ENCODE measurements at places on chromosomes 16 and 17.

GRCh38 chr17:59668816-59669215 is 38.4 kb downstream of the PTRH2 start:
- no peak for DNase-seq

DNA sequence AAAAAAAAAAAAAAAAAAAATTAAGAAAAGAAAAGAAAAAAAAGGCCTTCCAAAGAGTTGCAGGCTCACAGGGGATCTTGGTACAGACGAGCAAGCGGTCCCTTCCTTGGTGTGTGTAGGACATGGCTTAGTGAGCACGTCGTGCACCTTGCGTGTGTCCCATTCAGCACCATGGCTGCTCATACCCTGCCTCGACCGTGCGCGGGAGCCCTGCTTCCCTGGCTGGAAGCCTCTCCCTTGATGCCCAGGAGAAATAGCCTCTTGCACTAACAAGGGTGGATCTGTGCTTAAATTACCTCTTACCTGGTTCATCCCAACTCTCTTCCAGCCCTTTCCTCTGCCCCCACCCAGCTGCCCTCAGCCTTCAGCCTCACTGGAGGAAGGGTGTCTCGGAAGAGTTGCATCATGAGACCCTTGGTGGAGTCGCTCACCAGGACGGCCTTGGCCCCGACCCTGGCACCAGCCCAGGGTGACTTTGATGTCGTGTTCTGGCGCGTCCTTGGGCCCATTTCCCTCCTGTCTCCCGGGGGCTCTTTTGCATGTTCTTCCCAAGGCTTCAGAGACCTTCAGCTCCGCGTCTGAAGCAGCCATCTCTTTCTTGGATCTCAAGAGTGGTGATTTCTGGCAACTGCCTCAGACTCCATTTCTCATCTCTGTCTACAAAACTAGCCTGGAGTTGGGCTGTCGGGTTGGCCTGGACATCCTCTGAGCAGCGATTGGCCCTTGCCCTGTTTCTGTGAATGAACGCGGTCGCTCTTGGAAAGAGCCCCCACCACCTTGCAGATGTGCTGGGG is 127.2 kb downstream of the CMIP start:
- DNase-seq = no peak

DNA sequence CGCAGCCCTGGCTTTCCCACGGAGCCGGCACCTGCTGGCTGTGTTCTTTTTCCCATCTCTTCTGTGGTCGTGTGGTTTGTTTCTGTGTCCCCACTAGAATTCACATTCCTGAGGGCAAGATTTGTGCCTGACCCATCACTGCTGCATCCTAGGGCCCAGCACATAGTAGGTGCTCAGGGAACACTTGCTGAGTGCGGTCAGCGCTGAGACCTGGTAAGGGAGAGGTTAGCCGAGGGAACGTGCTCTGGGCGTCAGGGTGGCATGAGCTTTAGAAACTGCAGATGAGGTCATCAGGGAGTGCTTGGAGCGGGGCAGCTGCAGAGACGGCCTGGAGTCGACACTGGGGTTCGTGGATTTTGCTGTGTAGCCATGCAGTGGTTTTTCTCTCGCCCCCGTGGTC is 5.9 kb downstream of the DEF8 start:
- DNase-seq = no peak

- no peak for DNase-seq
Measured at GRCh38 chr17:33142705-33143299, 150.3 kb downstream of the ASIC2 start.

- no peak for DNase-seq
Measured at GRCh38 chr17:13140750-13141149, 122.9 kb upstream of the ELAC2 start.

GRCh38 chr16:56938664-56939513 is 6.9 kb downstream of the HERPUD1 start:
- DNase-seq = no peak

DNA sequence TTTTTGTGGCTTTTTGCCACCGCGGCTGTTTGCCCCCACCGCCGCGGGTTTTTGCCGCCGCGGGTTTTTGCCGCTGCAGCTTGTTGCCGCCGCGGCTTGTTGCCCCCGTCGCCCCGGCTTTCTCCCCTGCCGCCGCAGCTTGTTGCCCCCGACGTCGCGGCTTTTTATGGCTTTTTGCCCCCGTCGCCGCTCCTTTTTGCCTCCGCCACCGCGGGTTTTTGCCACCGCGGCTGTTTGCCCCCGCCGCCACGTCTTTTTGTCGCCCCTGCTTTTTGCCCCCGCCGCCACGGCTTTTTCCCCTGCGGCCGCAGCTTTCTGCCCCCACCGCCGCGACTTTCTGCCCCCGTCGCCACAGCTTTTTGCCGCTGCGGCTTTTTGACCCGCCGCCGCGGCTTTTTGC is 149.5 kb downstream of the KCNJ18 start:
- no peak for DNase-seq

DNA sequence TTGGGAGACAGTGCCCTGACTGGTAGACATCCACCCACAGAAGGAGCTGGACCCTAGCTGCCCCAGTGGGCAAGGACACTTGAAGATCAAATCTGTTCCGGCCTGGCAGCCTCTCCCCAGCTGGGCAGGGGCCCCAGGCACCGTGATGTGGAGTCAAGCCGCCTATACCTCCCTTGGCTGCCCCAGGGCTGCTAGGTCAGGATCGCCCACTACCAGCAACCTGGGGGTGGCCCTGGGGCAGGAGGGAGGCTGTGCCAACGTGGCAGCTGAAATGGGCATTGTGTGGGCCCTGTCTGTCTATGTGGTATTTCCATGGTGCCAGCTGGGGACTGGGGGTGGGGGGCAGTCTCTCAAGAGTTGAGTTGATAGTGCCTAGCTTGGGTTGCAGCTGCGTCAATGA is 941 bp downstream of the PDK2 start:
- DNase-seq = no peak

- no peak for DNase-seq
Measured at GRCh38 chr16:4071686-4072561, 44.3 kb downstream of the ADCY9 start.

DNA sequence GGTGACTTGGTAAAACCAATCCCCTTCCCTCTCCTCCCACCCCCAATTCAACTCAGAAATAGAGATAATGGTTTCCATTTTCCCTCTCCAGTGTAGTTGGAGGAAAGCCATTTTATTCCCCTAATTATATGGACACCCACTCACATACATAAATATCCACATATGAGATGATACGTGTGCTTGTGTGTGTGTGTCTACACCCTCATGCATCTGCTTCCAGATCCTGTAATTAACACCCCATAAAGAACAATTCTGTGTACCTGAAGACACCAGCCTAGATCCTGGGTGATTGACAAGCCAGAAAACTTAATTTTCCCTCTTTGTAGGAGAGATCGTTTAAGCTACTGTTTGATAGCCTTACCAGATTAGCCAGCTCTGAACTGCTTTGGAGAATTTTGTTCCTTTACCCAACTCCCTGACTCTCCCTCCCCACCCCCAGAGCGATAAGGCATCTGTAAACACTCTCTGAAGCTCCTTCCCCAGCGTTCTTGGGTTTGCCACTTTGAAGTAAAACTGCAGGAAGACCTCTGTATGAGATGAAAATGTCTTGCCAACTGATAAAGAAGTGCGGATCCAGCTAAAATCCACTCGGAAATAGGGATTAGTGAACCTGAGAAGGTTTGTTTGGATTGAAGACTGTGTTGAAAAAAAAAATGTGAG is 175.7 kb downstream of the RGS9 start:
- DNase-seq = no peak

DNA sequence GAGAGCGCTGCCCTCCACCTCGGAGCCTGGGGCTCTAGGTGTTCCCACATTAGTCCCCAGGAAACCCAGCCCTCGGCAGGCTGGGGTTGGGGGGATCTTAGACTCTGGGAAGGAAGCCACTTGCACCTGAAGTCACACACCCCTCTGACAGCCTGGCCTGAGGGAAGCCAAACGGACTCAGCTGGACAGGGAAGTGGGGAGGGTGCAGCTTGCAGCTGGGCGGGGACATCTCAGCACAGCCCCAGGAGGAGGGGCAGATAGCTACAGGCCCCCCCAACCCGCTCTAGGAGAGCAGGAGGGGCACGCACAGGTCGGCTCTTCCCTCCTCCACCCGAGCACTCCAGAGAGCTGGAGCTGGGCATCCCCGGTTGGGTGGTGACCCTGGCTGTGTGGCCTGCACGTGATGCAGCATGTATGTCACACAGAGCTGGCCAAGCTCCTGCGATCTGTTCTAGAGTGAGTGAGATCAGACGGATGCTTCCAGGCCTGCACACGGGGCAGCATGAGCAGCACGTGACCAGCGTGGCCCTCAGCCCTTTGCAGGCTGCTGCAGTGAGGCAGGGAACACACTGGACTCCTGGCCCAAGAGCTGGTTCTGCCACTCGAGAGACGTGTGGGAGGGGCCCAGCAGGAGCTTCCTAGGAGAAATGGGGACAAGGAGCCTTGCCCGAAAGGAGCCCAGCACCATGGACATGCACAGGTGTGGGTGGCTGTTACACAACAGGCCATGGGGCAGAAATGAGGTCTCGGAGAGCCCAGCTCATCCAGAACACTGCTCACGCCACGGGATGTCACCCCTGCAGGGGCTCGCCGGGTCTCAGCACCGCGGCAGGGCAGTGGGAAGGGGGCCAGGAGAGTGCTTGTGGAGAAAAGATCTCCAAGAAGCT is 15.4 kb downstream of the KIFC3 start:
- DNase-seq = no peak

- no peak for DNase-seq
Measured at GRCh38 chr17:14393723-14394122, 92.8 kb downstream of the HS3ST3B1 start.

DNA sequence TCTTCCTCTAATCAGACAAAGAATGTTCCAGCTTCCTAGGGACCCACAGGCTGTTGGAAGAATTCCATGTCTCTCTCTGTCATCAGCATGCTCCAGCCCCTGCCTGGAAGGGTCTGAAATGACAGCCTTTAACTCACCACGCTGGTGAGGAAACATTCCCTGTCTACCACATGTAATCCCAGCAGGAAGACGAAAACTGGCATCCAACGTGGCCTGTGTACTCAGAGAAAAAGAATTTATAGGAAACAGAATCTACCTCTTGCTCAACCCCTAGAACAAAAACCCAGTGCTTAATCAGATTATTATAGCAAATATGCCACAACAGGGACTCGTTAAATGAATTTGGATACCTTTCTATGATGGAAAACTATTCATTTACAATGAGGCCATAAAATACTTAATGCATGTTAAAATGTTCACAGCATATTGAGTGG is 147.3 kb upstream of the FOXF1 start:
- DNase-seq = no peak

GRCh38 chr16:29809031-29809747 is 2.8 kb upstream of the PRRT2 start:
- no peak for DNase-seq

DNA sequence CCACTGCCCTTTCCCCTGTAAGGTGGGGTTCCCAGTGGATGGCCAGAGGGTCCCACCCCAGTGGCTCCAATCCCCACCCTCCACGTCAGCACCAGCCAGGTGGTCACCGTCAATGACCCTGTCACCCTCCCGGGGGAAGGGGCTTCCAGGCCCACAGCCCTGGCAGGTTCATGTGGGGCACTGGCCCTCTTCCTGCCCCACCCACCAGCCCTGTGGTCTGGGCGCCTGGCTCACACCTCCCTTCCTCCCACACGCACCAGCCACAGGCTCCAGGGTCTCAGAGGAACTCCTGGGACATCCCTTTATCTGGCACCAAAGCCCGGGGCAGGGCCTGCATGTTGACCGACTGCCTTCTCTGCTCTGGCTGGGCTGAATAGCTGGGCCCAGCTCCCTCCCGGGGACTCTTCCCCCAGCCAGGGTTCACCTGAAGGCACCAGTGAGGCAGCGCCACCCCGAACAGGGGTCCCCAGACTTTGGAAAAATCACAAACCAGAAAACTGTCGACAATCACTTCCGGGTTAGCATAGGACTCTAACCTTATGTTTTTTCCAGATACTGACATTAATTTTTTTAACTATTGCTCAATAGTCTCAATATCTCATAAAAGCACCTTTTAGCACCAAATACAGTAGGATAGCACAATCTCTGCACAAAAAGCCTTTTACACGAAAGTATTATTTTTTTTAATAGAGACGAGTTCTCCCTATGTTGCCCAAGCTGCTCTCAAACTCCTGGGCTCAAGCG is 21.9 kb upstream of the ZC3H18 start:
- DNase-seq = no peak

DNA sequence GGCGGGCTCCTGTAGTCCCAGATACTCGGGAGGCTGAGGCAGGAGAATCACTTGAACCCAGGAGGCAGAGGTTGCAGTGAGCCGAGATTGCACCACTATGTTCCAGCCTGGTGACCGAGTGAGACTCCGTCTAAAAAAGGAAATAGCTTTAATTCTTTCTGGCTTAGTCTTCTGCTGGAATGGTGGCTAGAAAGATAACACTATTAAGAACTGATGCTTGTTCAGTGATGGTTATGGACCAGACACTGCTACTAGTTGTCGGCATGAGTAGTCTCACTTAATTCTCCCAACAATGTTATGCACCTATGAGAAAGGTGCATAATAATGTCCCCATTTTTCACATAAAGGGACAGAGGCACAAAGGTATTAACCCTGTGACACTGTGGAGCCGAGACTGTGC is 188.7 kb downstream of the HS3ST3A1 start:
- no peak for DNase-seq

GRCh38 chr17:45144199-45145034 is 3.9 kb upstream of the HEXIM1 start:
- no peak for DNase-seq

DNA sequence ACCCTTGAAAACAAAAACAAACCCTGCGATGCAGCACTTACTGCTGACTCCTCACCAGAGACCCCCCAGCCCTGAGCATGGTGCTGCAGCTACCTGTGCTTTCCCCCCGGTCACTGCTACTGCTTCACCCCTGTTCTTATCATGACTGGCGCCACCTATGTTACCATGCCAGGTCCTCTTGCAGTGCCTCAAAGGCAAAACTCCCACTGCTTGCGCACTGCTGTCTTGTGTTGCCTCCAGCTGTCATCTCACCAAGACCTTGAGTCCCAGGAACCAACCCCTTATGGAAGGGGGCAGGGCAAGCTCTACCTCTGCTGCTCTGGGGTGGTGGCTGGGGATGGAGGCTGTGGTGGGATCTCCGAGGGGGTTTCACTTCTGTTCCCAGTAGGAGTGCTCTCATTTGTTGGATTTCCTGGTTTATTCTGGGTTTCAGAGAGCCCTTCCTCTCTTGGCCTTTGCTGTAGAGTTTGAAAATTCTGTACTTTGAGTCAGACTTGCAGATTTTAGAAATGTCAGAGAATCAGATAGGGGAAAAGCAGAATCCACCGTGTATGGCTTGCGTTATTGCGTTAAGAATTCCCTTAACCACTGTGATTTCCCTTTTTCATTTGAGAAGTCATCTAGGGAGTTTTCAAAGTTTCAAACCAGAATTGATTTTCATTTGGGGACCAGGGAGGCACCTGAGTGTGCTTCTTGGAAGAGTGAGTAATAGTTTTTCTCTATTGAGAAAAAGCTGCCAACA is 96.6 kb downstream of the SPECC1 start:
- no peak for DNase-seq

GRCh38 chr16:56382459-56382858 is 42.9 kb downstream of the AMFR start:
- DNase-seq = no peak

- no peak for DNase-seq
Measured at GRCh38 chr16:75203096-75203495, 3.9 kb downstream of the CTRB2 start.

- DNase-seq = no peak
Measured at GRCh38 chr17:68074279-68074678, 38.7 kb downstream of the KPNA2 start.

GRCh38 chr16:29811170-29811895 is 660 bp upstream of the PRRT2 start:
- DNase-seq = peak; percentile 50

Data from effector CD4-positive, alpha-beta T cell (primary cell).